Cortex of kidney (tissue), 1 donor: ENCODE measurements at places on chromosomes 12 and 14.

DNA sequence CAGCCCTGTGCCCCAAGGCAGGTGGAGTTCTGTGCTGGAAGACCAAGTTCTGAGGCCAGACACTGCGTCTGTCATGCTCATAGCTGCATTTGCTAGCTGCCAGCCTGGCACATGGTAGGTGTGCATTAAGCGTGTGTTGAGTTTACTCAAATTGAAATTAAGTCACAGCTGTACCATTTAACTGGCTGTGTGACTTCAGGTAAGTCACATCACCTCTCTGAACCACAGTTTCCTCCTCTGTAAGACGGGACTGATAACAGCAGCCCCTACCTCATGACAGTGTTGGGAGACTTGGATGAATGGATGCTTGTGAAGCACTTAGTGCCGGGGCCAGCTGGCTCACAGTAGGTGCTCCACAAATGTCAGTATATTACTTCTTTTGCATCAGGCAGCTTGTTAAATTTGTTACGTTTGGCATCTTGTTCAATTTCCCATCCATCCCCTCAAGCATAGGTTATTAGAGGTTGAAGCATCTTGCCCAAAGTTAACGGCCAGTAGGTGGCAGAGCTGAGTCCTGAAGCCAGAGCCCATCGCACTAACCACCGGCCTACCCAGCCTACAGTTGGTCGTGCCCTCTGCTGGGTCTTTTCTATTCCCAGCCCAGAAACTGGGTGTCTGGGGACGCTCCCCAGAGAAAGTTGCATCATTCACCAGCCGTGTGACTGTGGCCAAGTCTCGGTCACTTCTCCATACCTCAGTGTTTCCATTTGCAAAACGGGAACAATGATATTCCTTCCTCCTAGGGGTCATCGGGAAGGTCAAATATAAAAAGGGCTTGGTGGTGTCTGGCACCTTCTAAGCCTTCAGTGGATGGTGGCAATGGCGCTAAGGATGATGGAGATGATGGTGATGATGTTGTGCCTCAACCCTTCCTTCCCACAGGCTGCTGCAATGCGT is 4.5 kb downstream of the DAO start:
- DNase-seq, result no peak

DNA sequence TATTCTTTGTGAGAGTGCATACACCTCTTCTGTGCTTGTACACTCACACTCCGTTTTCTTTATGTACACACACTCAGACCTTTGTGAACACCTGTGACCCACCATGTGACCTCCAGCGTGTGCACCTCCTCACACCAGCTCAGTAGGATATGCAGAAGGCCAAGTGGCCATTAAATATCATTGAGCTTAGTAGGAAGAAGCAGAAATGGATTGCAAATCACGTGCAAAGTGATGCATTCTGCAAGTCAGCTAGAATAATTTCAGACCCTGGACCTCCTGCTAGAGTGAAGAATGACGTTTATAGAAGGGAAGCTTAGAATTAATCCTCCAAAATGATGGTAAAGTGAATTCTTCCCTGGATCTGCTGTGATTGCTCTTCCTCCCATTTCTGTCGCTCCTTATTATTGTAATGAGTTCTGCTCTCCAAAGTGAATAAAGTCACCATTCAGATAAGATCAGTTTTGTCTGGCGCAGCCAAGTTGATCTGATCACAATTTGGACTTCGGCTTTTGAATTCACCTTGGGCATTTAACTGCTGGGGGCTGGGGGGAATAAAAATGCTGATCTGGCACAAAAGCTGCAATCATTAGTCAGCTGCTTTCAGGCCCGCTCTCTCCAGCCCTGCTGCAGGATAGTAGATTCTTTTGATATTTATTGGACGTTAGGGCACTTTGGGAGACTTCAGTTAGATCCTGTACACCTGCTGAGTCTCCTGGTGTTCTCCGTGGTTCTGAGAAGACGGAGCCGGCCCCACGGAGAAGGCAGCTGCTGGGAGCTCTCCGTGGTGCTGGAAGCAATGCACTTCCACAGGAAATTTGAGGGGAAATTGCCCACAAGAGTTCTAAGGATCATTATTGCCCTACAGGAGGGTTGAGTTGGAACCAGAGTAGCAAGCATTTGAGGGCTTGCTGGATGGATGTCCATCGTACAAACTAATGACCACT is 12.4 kb upstream of the NRXN3 start:
- DNase-seq, result peak; percentile 7

DNA sequence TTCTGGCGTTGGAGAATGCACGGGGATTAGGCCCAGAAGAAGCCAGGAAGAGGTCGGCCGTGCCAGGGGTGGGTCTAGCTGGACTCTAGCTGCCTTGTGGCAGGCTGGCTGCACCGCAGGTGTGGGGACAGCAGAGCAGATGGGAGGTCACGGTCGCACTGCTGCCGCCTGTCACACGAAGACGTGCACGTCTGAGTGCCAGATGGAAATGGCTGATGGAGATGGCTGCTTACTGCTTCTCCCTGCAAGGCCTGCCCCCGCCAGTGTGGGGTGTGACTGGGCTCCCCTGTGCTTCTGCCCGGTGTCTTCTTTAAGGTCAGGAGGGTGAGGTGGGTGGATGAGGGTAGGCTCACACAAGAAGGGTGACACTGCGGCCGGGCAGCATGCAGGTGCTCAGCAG is 79.0 kb downstream of the MOK start:
- no peak for DNase-seq

GRCh38 chr12:203462-204260 is 10.3 kb downstream of the SLC6A12 start:
- no peak for DNase-seq

GRCh38 chr12:5656836-5657235 is 224.9 kb downstream of the NTF3 start:
- DNase-seq, result no peak

GRCh38 chr14:99270458-99271220 is 1.4 kb downstream of the BCL11B start:
- no peak for DNase-seq

DNA sequence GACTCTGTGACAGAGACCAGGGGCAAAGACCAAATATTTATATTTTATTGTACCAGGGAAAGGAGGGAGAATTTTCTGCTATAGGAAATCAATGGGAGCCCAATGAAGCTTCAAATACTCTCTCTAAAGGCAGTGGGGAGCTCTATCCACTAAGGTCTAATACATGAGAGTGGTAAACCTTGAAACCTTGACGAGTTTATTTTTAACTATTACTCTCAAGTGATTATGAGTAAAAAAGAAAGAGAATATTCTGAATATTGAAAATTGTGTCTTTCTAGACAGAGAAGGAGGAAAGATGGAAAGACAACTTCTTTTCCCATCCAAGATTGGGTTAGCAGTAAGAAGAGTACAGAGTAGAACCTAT is 1722.1 kb upstream of the SEL1L start:
- DNase-seq, result no peak

DNA sequence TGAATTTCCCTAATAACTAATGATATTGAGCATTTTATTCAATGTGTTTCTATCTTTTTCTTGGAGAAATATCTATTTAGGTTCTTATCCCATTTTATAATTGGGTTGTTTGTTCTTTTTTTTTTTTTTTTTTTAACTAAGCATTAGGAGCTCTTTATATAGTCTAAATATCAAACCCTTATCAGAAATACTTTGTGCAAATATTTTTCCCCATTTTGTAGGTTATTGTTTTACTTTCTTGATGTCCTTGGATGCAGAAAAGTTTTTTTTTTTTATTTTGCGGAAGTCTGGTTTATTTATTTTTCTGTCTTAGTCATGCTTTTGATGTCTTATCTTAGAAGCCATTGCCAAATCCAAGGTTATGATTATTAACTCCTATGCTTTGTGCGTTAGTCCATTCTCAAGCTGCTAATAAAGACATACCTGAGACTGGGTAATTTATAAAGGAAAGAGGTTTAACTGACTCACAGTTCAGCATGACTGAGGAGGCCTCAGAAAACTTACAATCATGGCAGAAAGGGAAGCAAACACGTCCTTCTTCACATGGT is 434.3 kb upstream of the TBX3 start:
- no peak for DNase-seq

GRCh38 chr12:131939007-131939406 is 9.9 kb downstream of the PUS1 start:
- DNase-seq, result no peak

- no peak for DNase-seq
These were observed 11.4 kb upstream of the CALCOCO1 start for GRCh38 chr12:53738406-53739213.

- no peak for DNase-seq
These were observed 64.5 kb downstream of the BCL11B start for GRCh38 chr14:99207456-99207855.

- DNase-seq, result no peak
These were observed 2.6 kb upstream of the HAL start for GRCh38 chr12:95998611-95999286.

- no peak for DNase-seq
These were observed 125.5 kb downstream of the SPTSSA start for GRCh38 chr14:34336501-34336900.

DNA sequence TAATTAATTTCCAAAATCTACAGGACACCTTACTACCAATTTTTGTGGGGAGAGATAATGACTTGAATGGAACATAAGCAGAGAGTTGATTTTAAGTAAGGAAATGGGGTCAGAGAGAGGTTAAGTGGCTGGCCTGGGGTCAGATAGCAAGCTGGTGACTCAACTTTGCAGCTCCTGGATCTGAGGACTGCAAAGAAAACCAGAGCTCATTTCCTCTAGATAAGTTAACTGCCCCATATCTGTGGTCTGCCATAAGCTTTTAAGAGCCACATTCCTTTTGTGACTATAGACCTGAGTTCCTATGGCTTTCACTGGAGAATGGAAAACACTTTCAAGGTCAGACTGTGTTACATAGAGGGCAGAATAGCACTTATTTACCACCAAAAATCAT is 201.2 kb upstream of the PRICKLE1 start:
- no peak for DNase-seq

DNA sequence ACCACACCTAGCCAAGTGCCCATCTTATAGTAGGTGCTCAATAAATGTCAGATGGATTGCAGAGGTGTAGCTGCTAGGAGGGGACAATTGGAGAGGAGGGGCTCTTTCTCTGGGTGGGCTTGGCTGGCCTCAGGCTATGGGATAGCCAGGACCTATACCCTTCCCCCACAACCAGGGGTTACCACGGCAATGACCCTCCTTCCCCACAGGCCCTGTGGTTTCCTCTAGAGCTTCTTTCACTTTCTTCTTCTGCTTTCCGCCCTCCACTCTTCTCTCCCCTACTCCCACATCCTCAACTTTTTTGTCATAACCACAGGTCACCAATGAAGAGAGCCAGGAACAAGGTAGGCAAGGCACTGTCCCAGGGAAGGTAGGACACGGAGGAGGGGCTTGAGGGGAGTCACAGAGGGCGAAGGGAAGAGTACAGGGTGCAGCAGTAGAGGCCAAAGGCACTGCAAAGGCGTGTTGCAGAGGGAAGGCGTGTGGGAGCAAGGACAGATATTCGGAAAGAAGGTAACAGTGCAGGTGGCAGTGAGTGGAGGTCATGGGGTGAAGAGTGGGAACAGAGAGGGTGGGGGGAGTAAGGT is 1.9 kb upstream of the ITGB7 start:
- DNase-seq, result no peak

- no peak for DNase-seq
These were observed 1.1 kb downstream of the TOGARAM1 start for GRCh38 chr14:44963044-44963528.

GRCh38 chr14:75821831-75822521 is 159.8 kb downstream of the TGFB3 start:
- DNase-seq, result no peak

DNA sequence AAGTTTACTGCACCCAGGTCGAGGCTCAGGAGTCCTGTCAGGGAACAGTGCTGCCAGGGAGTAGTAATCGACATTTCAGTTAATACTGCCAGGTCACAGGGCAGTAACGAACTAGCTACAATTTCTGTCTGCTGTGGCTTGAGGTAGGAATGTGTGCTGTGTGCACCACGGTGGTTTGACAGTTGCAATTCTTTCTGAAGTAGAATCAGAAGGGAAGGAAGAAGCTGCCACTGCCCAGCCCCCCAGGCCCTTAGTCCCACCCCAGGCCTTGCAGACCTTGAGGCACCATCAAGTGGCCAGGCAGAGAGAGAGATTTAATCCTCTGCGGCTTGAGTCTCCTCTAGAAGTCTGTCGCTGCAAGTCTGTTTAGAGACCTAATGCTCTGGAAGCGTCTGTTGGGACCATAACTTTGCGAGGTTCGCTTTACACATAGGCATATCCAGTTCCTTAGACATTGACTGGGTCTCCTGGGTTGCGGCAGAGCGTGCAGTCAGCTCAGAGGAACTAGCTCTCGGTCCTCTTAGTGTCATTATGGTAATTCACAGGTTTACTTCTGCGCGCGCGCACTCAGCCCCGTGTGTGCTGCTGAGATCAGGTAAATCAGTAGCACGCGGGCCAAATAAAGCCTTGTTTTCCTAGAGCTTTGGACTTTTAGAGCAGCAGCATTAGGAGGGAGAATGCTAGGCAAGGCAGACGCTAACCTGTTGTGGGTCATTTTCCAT is 9.8 kb downstream of the NKX2-1 start:
- DNase-seq, result no peak

- DNase-seq, result no peak
These were observed 30.6 kb downstream of the PLBD1 start for GRCh38 chr12:14537088-14537487.

DNA sequence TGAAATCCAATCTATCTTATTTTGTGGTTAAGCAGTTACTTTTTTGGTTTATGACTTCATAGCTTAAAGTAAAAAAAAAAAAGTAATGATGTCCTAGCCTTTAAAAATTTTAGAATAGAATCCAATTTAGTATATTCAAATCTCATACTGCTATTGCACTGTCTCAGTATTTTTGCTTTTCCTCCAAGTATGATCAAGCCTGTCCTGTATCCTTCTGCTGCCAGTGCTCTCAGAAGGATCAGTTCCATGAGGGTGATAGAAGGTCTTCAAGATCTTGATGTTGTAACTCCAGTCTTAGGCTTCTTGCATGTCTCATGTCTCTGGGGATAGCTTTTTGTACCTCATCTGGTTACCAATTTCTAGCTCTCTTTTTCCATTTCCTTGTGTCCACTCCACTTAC is 324.2 kb upstream of the FAR2 start:
- DNase-seq, result no peak

GRCh38 chr14:75972801-75973421 is 8.9 kb downstream of the TGFB3 start:
- no peak for DNase-seq

- DNase-seq, result no peak
These were observed 5.3 kb upstream of the CDCA4 start for GRCh38 chr14:105026033-105026785.

DNA sequence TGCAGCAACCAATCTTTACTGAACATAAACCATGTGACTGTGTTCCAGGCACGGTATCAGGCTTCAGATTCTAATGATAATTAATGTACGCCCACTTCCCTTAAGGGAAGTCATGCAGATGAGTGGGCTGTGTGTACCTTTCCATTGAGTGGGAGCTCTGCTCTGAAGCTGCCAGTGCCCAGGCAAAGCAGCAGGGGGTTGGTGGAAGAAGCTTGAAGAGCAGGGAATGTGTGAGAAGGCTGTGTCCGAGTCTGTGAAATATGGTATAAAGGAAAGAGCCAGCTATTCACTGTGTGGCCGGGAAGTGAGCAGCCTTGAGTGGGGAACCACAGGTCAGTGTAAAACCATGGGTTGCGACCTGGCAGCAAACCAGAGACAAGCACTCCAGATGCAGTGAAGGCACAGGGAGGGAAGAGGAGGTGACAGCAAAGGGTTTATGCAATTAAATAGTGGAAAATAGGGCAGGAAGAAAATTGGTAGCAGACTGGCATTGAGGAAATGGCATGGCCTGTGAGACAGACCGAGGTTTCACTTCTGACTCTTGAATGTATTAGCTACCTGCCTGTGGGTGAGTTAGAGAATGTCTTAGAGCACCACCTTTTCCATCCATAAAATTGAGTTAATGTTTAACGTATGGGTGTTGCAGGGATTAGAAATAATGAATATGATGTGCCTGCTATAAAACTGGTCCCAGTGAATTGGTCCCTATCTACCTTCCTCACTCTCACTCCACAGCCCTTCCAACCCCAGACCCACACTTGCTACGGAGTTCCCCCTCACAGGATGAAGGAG is 116.4 kb downstream of the NTF3 start:
- DNase-seq, result no peak
